ENCODE measurements at places on chromosomes 5 and 9.
A peak's percentile ranks its signal among the peaks of the same experiment; 100 is the strongest.

- DNase-seq: no peak
Observed at GRCh38 chr9:88817628-88818027, 173.6 kb upstream of the S1PR3 start.

DNA sequence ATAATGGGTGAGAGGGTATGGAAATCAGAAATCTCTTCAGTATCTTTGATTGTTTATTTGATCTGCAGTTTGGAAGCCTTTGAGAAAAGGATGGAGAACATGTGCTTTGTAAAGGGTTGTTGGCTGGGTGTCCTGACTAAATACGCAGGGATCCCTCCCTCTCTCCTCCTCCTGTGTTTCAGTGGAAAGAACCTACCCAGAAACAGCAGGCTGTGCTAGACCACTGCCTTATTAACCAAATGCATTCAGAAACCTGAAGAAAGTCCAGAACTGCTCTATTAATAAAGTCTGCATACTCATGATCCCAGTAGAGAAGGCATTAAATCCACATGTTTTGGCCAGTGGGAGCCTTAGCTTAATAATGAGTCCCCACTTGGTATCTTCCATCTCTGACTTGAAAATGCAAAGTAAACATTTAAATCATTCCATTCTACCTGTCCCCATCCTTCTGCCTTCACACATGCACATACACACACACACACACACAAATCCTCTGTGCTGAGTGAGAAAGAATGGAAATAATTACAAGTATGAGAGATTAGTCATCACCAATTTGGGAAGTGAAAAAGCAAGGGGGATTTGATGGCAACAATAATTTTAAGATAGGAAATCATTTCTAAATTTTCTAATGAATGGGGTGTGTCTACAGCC is 10.0 kb upstream of the LECT2 start:
- no peak for DNase-seq

- no peak for DNase-seq
Observed at GRCh38 chr9:122200960-122201595, 27.7 kb downstream of the LHX6 start.

DNA sequence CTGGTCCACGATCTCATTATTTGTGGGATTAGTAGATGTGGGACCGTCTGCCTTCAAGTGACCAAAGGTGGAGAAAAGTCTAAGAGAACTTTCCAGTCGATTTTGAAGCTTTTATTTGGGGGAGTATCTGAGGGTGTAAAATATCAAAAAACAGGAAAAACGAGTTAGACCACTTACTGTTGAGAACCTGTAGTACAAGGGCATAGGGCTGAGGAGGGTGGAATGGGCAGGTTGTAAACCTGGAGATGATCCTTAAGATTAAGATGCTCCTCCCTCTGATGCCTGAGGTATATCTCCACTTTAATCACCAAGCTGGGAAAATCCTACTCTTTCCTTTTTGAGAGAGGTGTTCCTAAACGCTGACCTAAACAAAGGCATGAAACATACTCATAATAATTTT is 32.0 kb upstream of the GTF2H2C start:
- no peak for DNase-seq

DNA sequence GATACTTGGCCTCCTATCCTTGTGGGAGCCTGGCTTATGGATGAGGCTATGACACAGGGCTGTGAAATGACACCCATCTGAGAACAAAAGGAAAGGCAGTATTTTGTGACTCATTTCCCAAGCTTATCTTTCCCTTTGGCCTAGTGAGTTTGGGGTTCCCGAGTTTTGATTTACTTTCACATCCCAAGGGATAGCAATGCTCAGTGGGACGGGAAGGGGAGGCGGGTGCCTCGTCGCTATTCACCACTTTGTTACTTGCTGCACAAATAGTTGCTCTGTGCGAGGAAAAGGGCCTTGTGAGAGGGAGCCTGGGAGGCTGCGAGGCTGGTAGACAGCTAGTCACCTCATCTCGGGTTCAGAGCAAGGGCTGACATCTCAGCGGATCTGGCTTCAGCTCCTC is 59.1 kb upstream of the ENTREP1 start:
- DNase-seq: no peak

DNA sequence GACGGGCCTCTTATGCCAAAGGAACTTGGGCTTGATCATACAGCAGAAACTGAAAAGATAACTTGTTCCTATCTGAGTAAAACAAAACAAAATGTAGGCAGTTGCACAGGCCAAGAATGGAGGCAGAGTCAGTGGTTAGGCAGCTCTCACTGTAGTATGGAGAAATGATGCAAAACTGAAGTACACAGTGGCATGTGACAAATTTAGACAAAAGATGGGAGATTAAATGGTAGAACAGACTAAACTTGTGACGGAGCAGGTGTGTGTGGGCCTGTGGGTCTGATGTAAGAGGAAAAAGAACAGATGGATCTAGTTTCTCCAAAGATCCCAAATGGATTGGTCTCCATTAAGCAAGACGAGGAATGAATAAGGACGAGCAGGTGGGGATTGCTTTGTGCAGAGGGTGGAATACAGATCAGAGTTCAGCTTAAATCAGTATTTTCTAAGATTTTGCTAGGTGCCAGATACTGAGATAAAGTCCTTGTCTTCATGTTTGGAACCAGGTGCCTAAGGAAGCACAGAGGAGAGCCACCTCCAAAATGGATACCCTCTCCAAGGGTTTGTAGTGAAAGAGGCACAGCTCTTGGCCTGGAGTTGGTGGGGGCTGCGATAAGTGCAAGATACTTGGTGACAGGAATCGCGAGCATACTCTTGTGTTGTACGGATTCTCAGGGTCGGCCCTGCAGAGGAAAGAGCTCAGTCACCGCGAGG is 722 bp upstream of the DCP2 start:
- DNase-seq: peak; percentile 3

- DNase-seq: no peak
Observed at GRCh38 chr5:36756848-36757247, 119.7 kb upstream of the NIPBL start.

DNA sequence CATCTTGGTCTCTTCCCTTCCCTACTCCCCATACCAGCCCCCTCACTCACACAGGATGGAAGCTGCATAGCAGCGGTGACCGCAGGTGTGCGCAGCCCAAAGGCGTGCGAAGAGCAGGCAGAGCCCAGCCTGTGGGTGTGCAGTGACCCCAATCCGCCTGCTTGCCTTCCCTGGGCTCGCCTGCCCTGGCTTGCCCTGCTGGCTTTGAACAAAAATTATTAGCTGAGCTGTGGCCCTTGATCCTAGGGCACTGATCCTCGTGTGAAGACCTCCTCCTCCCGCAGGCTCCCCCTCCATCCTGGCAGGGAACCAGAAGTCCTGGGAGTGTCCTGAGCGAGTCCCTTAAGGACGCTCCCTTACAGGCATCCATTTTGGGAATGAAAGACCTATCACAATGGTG is 31.9 kb downstream of the MORN5 start:
- DNase-seq: no peak

DNA sequence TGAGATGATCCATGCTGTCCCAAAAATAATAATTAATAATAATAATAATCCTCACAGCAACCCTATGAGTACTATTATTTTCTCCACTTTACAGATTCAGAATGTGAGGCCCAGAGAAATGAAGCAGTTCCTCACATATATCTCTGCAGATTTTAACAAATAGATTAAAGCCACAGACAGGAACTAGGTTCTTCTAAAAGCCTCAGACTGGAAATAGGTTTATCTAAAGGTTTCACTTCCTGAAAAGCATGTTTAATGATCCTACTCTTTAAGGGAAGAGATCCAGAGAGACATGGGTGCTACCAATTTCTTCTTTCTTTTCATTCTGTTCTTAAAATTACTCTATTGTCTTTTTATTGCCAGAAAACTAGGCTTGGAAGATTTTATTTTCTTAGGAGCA is 1079.4 kb upstream of the COX7C start:
- no peak for DNase-seq

- no peak for DNase-seq
Observed at GRCh38 chr5:74629326-74629725, 11.2 kb downstream of the ENC1 start.

DNA sequence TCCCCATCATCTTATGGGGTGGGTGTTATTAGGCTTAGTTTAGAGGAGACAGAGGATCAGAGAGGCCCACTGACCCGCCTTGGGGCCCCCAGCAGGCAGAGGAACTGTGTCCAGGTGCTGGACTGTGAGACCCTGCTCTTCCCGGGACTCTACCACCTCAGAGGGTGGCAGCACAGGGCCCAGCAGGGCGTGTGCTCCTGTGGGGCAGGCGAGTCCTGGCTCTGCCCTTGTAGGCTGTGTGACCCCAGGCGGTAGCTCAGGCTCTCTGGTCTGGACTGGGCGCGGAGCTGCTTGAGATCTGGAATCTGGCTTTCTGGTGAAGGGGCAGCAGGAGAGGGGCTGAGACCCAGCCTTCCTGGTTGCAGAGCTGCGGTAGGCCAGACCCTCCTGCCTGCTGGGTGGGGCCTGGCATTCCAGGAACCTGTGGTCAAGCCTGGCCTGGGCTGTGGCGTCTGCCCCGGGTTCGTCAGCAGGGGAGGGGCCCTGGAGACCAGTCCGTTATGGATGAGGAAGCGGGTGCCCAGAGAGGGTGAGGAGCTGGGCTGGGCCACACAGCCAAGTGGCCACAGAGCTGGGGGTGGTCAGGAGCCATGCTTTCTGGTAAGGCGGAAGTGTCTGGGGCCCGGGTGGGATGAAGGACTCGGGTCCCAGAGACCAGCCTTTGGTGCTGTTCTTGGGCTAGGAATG is 46.5 kb downstream of the RXRA start:
- DNase-seq: no peak

DNA sequence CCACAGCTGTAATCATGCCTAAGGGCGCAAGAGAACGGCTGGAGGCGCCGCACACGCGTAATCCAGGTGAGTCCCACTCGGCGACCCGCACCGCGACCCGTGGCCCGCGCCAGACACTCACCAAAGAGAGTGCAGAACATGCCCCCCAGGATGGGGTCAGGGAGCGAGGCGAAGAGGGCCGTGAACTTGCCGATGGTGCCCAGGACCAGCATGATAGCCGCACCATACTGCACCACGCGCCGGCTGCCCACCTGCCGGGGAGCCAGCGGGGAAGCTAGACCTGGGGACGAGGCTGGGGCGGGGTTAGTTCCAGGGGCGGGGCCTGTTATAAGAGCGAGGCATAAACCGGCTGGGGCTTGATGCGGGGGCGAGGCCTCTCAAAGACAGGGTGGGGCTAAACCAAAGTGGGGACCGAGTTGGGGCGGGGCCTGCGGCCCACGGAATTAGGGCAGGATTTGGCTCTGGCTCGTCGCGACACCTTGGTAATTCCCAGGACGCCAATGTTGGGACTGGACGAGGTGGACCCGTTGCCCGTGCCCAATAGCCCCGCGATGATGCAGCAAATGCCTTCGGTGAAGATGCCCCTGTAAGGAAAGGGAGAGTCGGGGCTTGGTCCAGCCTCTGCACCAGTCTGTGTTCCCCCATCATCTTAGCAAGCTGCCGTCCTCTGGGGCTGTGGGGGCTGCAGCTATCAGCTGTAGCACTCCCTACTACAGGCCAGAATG is 4.8 kb downstream of the SLC23A1 start:
- DNase-seq: no peak

DNA sequence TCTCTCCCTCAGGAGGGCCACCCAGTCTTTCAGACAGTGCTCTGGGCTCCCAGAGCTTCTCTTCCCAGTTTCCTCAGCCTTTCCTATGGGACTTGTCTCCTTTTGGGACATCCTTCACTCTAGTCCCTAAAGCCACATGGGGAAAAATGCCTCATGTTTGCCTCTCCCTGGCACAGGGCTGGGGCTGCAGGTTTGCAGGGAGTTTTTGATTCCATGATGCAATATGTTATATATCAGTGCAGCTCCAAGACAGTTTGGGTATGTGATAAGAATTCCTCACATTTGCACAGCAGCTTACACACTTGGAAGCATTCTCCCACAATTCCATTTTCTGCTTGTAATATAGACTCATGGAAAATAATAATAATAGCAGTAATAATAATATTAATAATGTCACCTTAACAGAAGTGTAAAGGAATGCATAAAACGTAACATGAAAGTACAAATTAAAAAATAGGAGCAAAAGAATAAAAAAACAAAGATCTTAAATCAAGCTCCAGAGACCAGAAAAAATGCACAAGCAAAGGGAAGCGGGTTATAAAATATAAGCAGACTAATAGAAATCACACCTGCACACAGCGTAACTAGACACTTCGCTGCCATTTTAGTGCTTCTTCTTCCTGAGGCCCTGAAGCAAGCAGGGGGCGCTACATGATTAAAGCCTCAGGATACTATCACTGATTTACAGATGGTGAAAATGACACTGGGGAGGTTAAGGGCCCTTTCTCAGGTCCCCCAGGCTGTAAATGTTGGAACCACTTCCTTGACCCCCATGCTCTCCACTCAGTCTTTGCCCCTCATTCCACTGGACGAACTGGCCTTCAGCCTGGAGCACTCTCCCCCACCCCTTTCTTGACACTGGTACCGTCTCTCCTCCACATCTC is 70.0 kb upstream of the IL17B start:
- DNase-seq: no peak

GRCh38 chr9:130866474-130866965 is 30.1 kb downstream of the QRFP start:
- DNase-seq: peak; percentile 54

DNA sequence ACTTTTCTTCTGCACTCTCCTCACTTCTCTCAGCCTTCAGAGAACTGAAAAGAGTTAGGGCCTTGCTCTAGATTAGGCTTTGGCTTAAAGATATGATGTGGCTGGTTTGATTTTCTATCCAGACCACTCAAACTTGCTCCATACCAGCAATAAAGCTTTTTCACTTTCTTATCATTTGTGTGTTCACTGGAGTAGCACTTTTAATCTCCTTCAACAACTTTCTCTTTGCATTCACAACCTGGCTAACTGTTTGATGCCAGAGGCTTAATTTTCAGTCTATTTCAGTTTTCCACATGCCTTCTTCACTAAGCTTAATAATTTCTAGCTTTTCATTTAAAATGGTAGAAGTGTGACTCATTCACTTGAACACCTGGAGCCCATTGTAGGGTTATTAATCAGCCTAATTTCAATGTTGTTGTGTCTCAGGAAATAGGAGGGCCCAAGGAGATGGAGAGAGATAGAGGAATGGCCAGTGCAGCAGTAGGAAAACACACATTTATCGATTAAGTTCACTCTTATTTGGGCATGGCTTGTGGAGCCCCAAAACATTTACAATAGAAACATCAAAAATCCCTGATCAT is 5.9 kb downstream of the ATPSCKMT start:
- DNase-seq: no peak

- DNase-seq: no peak
Observed at GRCh38 chr5:7659420-7659819, 191.5 kb downstream of the CFAP90 start.

DNA sequence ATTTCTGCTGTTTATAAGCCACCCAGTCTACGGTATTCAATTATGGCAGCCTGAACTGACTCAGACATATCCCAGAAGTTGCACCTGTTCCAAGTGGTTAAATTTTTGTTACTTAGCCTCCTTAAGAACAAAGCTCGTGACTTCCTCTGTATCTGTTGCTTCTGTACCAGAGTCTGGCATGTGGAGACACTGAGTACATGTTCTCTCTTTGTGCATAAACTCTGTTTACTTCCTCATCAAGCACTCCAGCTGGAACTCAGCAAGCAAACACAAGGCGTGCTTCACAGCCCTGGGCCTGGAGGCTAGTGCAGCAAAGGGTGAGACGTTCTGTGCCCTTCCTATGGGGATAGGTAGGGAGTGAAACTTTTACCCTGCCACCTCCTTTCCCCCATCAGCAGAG is 19.0 kb downstream of the C9orf152 start:
- no peak for DNase-seq

- no peak for DNase-seq
Observed at GRCh38 chr9:101087426-101087825, 58.9 kb downstream of the PLPPR1 start.
